ENCODE measurements at places on chromosomes 4 and X. TPM values are rescaled to one million over a fixed set of nuclear protein-coding genes. Genes with fewer than 3 reads are reported as not detected.

HSD17B11 gene
- 27.8 TPM for total RNA-seq

EVC2 gene
- total RNA-seq: 0.34 TPM

CXCL11 gene
- 0.48 TPM for total RNA-seq

SCML2 gene
- total RNA-seq: 2.0 TPM

ZNF81 gene
- total RNA-seq: 7.2 TPM

LANCL3 gene
- total RNA-seq: 0.34 TPM

CLGN gene
- total RNA-seq: 0.43 TPM

RAI2 gene
- not detected for total RNA-seq

RPL39 gene
- total RNA-seq: 2,113 TPM

PDE6B gene
- 13.5 TPM for total RNA-seq

VEGFC gene
- total RNA-seq: 0.34 TPM

PGRMC2 gene
- total RNA-seq: 36.9 TPM

GATA1 gene
- not detected for total RNA-seq
